NCI-H2171 (cell line): ENCODE measurements at places on chromosomes 1 and 21.

- DNase-seq, result no peak
These were observed 24.6 kb downstream of the DMAP1 start for GRCh38 chr1:44237721-44238457.

DNA sequence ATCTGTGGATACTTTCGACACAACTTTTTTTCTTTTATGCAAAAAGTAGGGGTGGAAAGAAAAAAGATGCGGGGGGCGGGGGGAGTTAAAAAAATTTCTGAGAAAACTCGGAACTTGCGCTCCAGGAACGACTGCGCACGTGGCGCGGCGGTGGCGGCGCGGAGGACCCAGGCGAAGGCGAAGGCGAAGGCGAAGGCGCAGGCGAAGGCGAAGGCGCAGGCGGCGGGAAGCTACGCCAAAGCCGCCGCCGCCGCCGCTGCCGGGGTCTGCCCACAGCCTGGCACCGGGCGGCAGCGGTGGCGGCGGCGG is 208 bp upstream of the BARHL2 start:
- DNase-seq, result no peak

GRCh38 chr1:91894036-91894761 is 8.2 kb upstream of the TGFBR3 start:
- no peak for DNase-seq

DNA sequence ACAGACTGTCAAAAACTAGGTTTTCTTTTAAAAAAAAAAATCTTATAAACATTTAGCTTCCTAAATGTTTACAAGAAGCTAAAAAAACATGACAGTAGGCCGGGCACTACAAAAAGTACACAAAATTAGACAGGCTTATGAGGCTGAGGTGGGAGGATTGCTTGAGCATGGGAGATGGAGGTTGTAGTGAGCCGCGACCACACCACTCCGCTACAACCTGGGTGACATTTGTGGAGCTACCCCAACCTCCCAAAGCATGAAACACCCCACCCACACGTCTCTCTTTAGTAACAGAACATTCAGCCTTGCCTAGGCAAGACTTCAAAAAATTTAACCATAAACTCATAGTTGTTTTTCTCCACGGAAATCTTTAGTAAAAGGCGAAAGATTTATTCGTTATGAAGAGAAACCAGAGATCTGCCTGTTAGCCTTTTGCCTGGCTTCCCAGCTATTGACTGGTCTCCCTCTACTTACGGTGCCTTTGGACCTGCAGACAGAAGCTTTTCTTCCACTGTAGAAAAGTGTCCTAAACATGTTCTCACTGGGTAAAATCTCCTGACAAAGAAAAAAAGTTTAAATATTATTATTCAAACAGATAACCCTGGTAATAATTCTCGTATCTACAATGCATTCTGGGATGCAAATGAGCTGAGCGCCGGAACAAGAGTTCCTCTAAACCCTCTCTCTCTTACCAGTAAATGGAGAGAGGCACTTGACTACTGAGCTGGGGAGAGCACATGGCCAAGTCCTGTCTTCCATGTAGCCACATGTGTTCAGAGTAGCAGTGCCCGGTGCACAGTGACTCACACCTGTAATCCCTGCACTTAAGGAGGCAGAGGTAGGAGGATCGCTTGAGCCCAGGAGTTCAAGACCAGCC is 9.2 kb downstream of the RNU5D-1 start:
- DNase-seq, result no peak

DNA sequence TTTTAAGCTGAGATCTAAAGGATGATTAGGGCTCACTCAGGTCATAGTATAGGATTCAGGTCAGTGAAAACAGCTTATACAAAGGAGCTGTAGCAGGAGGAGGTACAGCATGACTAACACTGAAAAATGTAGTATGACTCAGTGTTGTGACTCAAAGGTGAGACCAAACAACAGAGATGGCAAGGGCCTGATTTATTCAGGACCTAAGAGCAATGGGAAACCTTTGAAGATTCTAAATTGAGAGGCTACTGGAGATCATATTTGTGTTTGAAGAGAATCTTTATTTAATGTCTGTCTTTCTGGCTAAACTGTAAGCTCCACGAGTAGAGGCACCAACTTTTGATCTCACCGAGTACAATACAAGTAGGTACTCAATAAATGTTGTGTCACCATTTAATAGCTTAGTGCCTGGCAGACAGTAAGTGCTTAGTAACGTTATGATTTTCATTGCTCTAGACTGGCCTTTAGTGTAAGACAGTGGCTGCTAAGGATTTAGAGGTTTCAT is 43.5 kb downstream of the PRKAA2 start:
- DNase-seq, result no peak

DNA sequence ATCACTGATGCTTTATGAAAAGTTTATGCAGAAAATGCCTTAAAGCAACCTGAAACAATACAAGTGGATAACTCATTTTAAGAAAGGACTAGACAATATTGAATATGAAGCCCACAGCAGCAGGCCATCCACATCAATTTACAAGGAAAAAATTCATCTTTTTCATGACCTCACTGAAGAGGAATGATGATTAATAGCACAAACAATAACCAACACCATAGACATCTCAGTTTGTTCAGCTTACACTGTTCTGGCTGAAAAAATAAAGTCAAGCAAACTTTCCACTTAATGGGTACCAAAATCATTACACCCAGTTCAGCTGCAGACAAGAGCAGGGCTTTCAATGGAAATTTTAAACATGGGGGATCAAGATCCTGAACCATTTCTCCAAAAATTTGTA is 380.6 kb upstream of the NEGR1 start:
- DNase-seq, result no peak

GRCh38 chr1:115299266-115299665 is 38.8 kb downstream of the NGF start:
- no peak for DNase-seq

- no peak for DNase-seq
These were observed 5.5 kb downstream of the AP4B1 start for GRCh38 chr1:113899111-113899510.

DNA sequence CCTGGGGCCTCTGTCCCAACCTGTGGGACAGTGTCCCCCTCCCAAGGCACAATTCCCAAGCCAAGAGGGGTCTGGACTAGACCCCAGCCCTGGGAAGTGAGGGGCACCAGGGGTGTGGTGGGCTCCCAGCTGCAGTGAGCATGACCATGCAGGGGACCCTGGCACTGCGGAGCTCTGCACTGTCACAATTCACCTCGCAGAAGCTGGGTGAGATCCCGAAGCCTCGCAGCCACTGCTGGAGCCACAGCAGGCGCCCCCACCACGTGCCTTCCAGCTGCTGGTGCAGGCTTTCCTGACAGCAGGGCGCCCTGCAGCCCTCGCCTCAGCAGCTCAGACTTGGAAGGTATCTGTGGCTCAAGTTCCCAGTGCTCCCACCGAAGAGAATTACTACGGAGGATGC is 10.0 kb upstream of the SRARP start:
- no peak for DNase-seq

DNA sequence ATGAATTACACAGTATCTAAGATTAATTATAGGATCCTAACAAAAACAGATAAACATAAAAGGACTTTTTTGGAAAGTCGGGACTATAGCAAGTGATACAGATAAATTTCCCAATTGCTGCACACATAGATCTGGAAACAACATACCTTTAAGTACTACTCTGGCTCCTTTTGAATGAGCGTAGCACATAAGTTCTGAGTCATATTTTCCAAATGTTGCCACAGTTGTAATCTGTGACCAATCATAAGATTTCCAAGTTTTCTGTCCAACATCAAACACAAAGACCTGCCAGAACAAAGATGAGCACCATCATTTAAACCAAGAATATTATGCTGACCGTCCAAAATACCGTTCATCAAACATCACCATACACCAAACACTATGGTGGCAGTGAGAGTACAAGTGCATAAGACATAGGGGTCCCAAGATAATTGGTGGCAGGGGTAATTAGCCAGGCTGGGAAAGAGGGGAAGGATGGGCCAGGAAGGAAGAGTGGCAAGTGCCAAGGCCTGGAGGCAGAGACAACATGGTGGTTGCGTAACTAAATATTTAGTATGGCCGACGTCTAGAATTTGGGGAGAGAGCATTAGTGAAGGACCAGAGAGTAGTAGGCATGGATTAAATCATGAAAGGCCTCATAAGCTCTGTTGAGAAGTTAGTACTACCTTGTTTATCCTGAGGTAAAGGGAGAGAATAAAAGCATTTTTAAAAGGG is 3.6 kb downstream of the CTBS start:
- no peak for DNase-seq

- peak; percentile 81 for DNase-seq
These were observed at the start of gene HENMT1 for GRCh38 chr1:108661030-108661609. Gene HENMT1 (minus strand): TSS chr1:108661093. CDS start chr1:108659884, 1,209 bp downstream.
